CD4-positive, CD25-positive, alpha-beta regulatory T cell (primary cell): ENCODE measurements at places on chromosomes 5 and 9. TPM values are rescaled to one million over a fixed set of nuclear protein-coding genes. Genes with fewer than 3 reads are reported as not detected.

The SLIT3 gene
- polyA plus RNA-seq = not detected

The TCF7 gene
- 118 TPM for polyA plus RNA-seq

The HTR4 gene
- not detected for polyA plus RNA-seq

The CCDC152 gene
- 0.99 TPM for polyA plus RNA-seq

The IL9 gene
- polyA plus RNA-seq = not detected

The SYK gene
- 0.13 TPM for polyA plus RNA-seq

The GARIN3 gene
- polyA plus RNA-seq = not detected

The PHF24 gene
- polyA plus RNA-seq = not detected

The PPP1R26 gene
- polyA plus RNA-seq = 0.06 TPM

The CCIN gene
- polyA plus RNA-seq = not detected

The TAF11L11 gene
- not detected for polyA plus RNA-seq

The ZNF462 gene
- polyA plus RNA-seq = 0.62 TPM

The ACSL6 gene
- 5.6 TPM for polyA plus RNA-seq

The TTC23L gene
- polyA plus RNA-seq = not detected

The NUTM2G gene
- polyA plus RNA-seq = not detected

The SURF4 gene
- 218 TPM for polyA plus RNA-seq
